ENCODE measurements at places on chromosomes 1 and 21.

DNA sequence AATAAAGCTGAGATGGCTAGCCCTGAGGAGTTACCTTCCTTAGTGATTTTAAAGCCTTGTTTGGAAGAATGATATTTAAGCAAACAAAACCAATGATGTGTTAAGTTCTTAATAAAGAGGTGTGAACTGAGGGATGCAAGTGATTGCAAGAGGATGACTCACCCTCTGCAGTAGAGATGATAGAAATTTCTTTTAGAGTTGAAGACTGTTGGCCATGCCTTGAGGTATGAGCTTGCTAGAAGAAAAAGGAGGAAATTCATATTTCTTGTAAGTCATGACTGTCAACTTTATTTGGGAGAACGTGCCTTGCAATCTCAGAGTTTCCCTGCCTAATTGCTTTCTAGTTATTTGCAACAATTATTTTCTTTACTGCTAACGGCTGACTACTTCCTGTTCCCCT lies 94.7 kb downstream of the PLA2G4A start:
- no peak for DNase-seq

- no peak for DNase-seq
Measured at GRCh38 chr21:45006536-45007095, 66.8 kb downstream of the SLX9 start.

DNA sequence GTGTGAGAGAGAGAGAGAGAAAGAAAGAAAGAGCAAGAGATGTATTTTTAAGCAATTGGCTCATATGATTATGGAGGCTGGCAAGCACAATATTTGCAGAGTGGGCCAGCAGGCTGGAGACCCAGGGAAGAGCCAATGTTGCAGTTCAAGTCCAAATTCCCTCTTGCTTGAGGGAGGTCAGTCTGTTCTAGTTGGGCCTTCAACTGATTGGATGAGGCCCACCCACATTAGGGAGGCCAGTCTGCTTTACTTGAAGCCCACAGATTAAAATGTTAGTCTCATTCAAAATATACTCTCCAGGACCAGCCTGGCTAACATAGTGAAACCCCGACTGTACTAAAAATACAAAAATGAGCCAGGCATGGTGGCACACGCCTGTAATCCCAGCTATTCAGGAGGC lies 8.6 kb upstream of the PARS2 start:
- DNase-seq, result no peak

- DNase-seq, result no peak
Measured at GRCh38 chr1:209059981-209060380, 523.5 kb upstream of the CAMK1G start.

- no peak for DNase-seq
Measured at GRCh38 chr1:215405211-215405610, 161.9 kb upstream of the KCTD3 start.

DNA sequence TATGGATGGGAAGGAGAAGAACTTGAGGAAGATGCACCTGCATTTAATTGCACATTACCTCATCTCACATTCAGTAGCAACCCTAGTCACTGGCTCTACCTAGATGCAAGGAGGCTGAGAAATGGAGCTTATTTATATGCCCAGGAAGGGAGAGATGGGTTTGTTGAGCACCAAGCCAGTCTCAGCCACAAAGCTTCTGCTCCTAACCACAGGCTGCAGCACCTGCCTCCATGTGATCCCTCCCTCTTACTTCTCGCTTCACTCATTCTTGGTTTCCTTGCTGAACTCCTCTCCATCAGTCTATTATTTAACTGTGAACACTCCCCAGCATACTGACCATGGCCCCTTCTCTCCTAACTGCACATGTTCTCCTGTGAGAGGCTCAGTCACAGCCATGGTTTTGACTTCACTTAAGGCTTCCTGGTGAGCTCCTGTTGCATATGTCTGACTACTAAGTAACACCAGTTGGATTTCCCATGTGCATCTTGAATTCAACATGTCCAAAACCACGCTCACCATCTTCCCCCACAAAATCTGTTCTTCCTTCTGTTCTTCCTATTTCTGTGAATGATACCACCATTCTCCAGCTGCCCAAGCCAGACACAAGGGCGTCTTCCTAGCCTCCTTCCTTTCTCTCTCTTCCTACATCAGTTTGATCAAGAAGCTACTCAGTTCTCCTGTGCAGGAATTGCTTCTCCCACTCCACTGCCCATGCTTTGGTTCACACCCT lies 139.8 kb downstream of the AK5 start:
- DNase-seq, result peak; percentile 11

DNA sequence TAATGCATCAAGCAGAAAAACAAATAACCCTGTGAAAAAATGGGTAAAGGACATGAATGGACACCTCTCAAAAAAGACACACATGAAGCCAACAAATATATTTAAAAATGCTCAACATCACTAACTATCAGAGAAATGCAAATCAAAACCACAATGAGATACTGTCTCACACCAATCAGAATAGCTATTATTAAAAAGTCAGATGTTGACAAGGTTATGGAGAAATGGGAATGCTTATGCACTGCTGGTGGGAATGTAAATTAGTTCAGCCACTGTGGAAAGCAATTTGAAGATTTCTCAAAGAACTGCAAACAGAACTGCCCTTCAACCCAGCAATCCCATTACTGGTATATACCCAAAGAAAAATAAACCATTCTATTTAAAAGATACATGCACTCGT lies 86.6 kb upstream of the TNFSF4 start:
- no peak for DNase-seq

GRCh38 chr1:61556631-61557030 lies 168.3 kb downstream of the TM2D1 start:
- no peak for DNase-seq

Measured in CD4-positive, alpha-beta T cell (primary cell).